ENCODE measurements at places on chromosomes 13 and 19.

DNA sequence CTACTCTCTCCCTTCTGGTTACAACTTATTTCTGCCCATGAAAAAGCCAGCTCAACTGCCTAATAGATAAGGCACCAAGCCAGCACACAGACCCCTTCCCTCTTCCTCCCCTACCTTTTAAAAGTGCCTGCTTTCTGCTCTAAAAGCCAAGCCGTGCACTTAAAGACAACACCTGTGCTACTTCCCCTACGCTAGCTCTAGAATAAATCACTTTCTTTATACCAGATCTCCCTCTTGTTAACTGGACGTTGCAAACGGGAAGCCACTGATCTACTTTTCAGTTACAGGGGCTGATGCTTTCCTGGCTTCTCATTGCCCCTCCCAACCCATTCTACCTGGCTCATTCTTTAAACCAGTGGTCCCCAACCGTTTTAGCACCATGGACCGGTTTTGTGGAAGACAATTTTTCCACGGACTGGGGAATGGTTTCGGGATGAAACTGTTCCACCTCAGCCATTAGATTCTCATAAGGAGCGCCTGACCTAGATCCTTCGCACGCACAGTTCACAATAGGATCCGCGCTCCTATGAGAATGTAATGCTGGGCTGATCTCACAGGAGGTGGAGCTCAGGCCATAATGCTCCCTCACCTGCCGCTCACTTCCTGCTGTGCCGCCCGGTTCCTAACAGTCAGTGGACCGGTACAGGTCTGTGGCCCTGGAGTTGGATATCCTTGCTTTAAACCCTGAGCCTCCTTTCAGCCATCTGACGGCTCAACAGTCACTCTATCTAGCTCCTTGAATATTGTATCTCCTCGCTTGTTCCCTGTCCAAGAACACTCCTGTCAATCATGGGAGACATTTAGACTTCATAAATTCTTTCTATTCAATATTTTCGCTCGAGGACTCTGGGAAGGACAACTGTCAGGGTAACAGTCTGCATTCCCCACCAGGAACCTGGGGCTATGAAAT, 841 bp upstream of the ZNF223 start:
- peak; percentile 40 for DNase-seq

- no peak for DNase-seq
These were observed 5.0 kb downstream of the GFY start for GRCh38 chr19:49430172-49430677.

GRCh38 chr19:45613926-45614725, 12.1 kb upstream of the GPR4 start:
- no peak for DNase-seq

DNA sequence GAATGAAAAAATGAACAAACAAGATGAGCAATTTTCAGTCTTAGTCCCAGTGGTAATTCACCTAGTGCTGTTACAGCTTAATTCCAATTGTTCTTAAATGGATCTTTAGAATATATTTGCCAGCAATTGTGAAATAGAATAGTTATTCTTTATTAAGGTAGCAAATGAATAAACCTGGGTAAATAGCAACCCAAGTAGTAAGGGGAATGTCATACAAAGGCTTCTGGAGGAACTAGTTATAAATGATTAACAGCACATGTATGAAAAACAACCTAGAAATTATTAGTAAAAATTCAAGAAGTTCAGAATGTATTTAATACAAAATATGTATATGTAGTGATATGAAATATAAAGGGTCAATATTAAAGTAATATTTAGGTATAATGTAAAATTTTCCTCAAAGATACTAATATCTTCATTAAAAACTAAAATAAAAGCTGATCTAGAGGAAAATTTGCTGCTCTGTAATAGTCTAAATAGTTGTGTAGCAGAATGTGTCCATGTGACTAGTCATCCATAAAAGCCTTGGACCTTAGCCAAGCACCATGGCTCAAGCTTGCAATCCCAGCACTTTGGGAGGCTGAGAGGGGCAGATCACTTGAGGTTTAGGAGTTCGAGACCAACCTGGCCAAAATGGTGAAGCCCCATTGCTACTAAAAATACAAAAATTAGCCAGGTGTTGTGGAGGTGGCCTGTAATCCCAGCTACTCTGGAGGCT, 535.9 kb upstream of the ATXN8OS start:
- no peak for DNase-seq

Measured in dorsolateral prefrontal cortex (tissue), 122 donors.